ENCODE measurements at places on chromosomes 12 and 14.
A peak's percentile ranks its signal among the peaks of the same experiment; 100 is the strongest.

- no peak for DNase-seq
These were observed 20.4 kb upstream of the NID2 start for GRCh38 chr14:52089218-52089617.

- DNase-seq = no peak
These were observed 6.0 kb upstream of the UBE2N start for GRCh38 chr12:93447555-93448290.

- DNase-seq = no peak
These were observed 2.1 kb upstream of the PTPRQ start for GRCh38 chr12:80441921-80442320.

DNA sequence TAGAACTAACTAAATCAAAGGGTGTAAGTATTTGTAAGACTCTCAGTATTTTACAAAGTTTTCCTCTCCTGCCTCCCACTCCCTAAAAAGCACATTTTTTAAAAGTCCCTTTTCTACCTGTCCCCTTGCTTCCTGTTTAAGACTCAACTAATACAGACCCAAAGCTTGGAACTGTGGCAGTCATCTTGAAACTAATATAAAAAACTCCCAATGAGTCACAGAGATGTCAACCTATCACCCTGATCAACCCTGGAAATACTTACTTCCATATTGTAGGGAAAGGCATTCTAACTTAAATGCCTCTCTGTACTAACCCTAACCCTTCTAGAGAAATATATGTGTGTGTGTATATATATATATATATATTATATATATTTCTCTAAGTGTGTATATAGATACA is 184.8 kb downstream of the SPTSSA start:
- no peak for DNase-seq

DNA sequence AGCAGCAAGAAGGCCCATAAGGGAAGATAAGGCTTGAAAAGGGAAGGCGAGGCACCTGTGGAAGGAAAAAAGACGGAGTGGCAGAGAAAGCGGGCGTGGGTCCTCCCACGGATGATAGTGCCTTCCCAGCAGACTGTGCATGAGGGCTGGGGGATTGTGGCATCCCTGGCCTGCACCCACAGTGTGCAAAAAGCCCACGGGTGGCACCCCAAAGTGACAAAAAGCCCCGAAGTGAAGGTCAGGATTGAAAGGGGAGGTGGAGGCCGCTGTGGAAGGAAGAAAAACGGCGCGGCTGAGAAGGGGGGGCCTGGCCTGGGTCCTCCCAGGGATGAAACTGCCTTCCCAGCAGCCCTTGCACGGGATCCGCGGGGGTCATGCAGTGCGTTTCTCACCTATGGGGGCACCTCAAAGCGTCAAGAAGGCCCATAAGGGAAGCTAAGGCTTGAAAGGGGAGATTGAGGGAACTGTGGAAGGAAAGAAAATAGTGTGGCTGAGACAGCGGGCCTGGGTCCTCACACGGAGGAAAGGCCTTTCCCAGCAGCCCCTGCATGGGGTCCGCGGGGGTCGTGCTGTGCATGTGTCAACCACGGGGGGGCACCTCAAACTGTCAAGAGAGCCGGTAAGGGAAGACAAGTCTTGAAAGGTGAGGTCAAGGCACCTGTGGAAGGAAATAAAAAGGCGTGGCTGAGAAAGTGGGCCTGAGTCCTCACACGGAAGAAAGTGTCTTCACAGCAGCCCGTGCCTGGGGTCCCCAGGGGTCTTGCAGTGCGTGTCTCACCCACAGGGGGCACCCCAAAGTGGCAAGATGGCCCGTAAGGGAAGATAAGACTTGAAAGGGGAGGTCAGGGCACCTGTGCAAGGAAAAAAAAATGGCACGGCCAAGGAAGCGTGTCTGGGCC is 274.1 kb downstream of the ALG10 start:
- DNase-seq = no peak

DNA sequence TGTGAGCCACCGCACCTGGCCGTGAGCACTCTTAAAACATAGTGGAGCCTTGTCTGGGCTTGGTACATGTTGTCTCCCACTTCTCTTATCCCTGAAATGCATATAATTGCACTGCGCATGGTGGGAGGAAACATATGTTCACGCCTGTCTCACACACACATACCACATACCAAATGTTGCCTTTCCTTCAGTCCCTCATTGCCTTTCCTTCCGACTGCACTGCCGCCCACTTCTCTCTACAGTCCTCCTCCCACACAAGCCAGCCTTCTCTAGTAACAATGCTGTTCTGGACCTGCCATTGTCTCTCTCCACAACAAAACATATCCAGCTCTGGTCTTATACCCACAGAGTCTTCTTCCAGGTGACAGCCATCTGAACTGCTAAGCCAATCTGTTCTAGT is 88.3 kb upstream of the PTHLH start:
- no peak for DNase-seq

GRCh38 chr12:125244338-125244737 is 179.1 kb downstream of the AACS start:
- DNase-seq = no peak

GRCh38 chr12:26102953-26103352 is 21.9 kb downstream of the BHLHE41 start:
- DNase-seq = no peak

GRCh38 chr12:51740536-51740935 is 108.0 kb downstream of the FIGNL2 start:
- no peak for DNase-seq

GRCh38 chr14:78259831-78260230 is 89.7 kb downstream of the NRXN3 start:
- DNase-seq = no peak

- no peak for DNase-seq
These were observed 8.5 kb upstream of the AMN1 start for GRCh38 chr12:31737345-31737744.

DNA sequence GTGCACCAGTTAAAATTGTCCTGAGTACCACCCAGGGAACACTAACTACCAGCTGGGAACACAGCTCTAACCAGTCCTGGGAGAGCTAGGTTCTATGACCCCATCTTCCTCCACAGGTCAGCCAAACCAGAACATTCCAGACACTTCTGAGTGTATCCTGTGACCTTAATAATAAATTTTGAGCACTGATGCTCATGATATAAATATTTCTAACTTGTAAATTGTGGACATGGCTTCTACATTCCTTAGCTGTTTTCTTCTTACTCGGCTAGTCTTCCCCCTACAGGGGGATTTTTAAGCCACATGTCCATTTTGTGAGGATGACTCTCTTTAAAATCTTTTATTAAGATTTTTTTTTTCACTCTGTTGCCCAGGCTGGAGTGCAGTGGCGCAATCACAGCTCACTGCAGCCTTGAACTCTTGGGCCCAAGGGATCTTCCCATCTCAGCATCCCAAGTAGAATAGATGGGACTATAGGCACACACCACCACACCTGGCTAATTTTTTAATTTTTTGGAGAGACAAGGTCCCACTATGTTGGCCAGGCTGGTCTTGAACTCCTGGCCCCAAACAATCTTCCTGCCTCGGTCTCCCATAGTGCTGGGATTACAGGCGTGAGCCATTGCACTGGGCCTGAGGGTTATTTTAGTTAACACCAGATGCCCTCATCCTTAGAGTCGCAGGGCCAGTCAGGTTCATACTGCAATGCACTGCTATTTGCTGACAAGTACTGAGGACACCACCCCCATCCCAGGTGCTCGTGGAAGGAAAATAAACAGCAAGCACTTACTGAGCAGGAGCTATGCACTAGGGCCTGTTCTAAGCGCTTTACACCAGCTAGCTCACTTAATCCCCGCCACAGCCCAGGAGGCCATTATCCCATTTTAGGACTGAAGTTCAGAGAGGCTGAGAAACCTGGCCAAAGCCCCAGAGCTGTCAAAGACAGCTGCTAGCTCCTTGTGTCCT is 142.6 kb upstream of the NCOR2 start:
- DNase-seq = no peak

- no peak for DNase-seq
These were observed 43.0 kb upstream of the NTF3 start for GRCh38 chr12:5388581-5389535.

DNA sequence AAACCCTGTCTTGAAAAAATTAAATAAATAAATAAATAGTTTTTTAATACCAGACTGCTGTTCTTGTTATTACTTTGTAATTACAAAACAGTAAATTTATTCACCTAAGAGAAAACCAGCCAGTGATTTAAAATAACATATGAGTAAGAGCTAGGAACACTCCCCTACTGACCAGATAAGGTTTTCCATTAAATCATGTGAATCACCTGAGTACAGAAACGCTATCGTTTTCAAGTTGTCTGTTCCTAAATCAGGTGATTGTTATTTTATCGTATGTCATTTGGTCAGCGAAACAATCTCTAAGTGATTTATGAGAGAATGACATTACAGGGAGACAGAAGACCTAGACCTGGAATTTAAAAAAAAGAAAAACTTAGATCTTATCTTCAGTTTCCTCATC is 47.3 kb downstream of the RPS29 start:
- DNase-seq = no peak

- DNase-seq = no peak
These were observed 649.9 kb upstream of the FOXG1 start for GRCh38 chr14:28116716-28117115.

DNA sequence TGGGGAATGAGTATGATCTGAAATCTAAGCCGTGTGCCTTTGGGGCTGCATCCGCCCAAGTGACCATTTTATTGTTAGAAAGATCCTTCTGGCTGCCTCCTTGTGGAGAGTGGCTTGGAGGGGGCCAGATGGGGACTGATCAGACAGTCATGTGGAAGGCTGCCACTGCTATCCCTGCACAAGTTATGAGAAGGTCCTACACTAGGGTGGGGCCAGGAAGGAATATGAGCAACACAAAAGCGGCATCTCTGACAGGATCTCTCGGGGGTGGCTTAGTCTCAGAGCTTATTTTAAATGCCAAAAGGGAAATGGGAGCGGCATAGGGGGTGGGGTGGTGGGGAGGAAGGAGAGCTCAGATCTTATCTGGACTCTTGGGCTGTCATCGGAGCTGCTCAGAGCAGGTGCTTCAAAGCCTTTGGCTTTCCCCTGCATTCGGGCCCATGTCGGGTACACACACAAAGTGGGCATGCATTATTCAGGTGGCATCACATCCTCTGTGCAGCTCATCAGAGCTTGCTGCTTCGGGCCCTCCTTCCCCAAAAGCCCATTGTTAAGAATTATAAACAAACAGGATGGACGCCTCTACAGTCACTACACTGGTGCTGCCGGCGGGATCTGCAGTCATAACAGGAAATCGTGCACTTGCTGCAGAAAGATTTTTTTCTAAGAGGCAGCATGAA is 805.4 kb downstream of the VRK1 start:
- DNase-seq = no peak

DNA sequence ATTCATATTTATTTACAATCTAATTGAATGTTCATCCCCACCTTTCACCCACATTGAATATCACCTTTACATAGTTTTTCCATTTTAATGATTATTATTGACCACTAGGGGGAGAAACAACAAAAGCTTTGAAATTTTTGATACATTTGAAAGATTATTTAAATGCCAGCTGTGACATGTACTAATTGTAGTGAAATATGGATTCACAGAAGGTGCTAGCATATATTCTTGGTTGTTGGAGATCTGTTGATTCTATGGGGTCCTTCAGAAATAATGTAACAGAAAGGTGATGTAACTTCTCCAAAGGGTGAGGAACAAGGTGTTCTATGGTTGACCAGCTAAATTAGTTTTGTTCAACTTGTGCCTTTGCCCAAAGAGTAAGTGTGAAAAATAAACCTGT is 22.4 kb upstream of the GPR33 start:
- peak; percentile 34 for DNase-seq

GRCh38 chr12:107459641-107460040 is 226.0 kb upstream of the PWP1 start:
- DNase-seq = peak; percentile 31
